RWPE2 (cell line): ENCODE measurements at places on chromosomes 2 and 18.

DNA sequence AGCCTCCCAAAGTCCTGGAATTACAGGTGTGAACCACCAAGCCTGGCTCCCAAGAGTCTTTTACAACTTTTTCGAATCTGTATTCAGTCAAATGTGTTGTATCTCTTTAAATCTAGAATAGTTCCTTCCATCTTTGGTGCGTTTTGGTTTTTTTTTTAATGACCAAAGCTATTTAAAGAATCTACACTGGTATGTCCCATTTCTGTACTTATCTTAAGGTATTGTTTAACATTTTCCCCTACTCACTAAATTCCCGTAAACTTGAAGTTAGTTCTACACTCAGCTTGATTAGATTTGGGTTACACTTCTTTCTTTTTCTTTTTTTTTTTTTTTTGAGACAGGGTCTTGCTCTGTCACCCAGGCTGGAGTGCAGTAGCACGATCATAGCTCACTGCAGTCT, 63.8 kb downstream of the TMEM237 start:
- H3K4me1 ChIP-seq: no peaks in the 10 kb centered on the region
- H3K27ac ChIP-seq: no peak overlapping the region
- no peak overlapping the region for H3K4me3 ChIP-seq

DNA sequence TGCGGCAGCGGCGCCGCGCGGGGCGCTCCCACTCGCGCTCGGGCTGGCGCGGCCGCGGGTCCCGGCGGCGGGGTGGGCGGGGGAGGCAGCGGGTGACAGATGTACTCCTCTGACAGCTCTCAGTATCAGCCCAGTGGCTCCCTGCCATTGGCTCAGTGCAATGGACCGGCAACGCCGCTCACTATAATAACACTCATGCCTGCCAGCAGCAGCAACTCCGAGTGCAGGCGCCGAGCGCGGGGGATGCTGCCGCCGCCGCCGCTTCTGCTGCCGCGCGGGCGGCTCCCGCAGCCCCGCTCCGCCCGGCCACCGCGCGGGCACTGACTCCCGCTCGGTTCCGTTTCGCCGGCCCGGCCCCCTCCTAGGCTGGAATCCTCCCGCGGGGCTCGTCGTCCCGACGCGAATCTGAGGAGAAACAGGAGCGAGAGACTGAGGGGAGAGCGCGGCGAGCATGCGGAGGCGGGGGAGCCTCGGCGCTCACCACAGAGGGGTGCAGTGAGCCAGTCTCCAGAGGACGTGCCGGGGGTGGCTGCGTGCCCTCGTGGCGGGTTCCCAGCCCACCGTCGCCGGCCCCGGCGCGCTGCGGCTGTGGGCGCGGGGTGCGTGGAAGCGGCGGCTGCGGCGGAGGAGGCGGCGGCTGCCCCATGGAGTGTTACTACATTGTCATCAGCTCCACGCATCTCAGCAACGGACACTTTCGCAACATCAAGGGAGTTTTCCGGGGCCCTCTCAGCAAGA, at the start of gene ZNF804A:
TSS of gene ZNF804A (plus strand) at position 214 of the 738 bp plus-strand sequence. CDS start at position 645, 431 bp downstream.
- H3K27me3 ChIP-seq: peaks cover 43% of the 10 kb centered on the region
- H3K4me3 ChIP-seq: peak within 1 kb of the TSS; percentile 45
- H3K36me3 ChIP-seq: no peaks in the 10 kb centered on the region

GRCh38 chr2:10444463-10444862, 3.7 kb downstream of the ODC1 start:
- no peak for DNase-seq
- H3K4me1 ChIP-seq: peaks cover 14% of the 10 kb centered on the region
- peaks cover 66% of the 10 kb centered on the region for H3K36me3 ChIP-seq
- no peaks in the 10 kb centered on the region for H3K27me3 ChIP-seq
- H3K4me3 ChIP-seq: no peak overlapping the region

DNA sequence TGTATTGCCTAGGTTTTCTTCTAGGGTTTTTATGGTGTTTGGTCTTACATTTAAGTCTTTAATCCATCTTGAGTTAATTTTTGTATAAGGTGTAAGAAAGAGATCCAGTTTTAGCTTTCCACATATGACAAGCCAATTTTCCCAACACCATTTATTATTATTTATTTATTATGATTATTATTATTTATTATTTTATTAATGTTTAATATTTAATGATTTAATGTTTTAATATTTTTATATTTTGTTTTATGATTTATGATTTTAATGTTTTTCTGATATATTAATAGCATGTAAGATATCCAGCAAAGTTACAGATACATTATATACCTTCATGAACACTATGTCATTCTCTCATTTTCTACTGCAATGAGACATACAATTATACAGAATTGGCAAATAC, 1082.0 kb downstream of the DSC3 start:
- H3K36me3 ChIP-seq: no peaks in the 10 kb centered on the region
- DNase-seq: no peak
- H3K4me1 ChIP-seq: no peaks in the 10 kb centered on the region
- no peak overlapping the region for H3K4me3 ChIP-seq

DNA sequence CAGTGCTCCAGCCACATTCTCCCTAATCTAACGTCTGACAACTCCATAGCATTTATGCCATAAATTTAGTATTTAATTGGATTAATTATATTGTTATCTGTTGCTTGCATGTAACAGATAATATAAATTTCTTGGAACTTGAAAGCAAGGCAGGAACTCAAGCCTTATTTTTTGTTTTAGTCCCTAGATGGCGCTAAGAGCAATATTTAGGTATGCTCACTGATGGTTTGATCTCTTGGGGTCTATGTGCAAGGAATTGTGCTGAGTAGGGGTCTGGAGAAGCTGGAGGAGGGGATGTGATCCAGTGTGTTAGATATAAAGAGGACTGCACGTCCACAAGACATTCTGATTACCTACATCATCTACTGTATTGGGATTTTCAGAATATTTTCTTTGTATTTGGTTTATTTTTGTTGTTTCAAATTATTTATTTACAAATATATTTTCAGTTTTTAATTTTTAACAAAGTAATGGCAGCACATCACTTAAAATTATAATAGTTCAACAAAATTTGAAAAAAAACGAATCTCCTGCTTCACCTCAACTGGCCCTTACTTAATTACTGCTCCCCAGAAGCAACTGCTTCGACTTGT, 32.8 kb downstream of the KATNAL2 start:
- H3K4me3 ChIP-seq: no peak overlapping the region
- no peaks in the 10 kb centered on the region for H3K27me3 ChIP-seq
- DNase-seq: no peak
- no peaks in the 10 kb centered on the region for H3K36me3 ChIP-seq

DNA sequence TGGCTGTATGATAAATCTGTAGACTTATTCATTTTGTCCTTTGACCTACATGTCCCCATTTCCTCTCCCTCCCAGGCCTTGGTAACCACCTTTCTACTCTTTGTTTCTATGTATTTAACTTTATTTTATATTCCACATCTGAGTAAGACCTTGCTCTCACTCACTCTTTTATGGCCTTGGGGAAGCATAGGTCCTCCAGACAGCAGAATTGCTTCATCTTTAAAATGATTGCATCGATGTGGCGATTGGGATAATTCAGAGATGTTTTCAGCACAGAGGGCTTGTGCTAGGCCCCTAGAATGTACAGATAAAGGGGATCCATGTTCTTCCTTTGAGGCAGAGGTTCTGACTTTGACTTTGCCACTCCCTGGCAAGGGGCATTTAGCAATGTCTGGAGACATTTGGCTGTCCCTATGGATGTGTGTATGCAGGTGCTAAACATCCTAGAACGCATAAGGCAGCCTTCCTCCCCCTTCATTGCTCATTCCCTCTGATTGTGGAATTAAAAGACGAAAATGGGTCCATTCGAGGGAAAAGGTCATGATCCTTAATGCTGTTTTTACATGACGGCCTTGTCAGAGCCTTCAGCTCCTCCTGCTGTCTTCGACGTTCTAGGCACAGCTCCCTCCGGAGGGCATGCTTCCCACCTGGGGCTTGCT, 1.2 kb upstream of the GPR39 start:
- DNase-seq: no peak
- no peak overlapping the region for H3K4me3 ChIP-seq
- H3K27me3 ChIP-seq: no peaks in the 10 kb centered on the region
